ENCODE measurements at places on chromosomes 5 and 9.

DNA sequence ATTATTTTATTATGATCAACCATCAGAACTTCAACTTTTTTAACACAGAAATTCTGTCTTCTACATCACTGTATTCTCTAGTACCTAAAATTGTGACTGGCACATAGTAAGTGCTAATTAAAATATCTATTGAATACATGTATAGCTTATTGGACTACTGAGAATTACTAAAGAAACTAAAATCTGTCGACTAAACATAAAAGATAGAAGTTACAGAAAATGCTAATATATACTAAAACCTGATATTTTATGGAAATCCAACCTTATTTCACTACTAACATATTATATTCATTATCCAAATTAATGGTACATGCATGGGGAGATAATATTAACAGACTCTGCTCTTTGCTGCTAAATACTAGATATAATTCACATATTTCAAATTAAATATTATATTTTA is 153.6 kb downstream of the DTWD2 start:
- no peak for DNase-seq

DNA sequence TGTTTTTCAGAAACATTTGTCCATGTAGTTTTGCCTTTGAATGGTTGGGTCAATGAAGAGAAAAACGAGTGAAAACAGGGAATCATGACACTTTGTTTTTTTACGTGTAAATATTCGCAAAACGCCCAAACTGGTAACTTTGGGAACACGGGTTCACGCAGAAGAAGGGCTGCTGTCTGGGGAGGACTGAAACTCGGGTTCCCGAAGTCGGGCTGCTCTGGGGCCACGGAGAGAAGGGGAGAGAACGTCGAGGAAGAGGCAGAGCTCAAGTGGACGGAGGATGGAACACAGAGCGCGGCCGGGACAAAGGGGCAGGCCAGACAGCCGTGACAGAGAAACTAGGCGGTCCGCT is 478 bp upstream of the SETD9 start:
- no peak for DNase-seq

DNA sequence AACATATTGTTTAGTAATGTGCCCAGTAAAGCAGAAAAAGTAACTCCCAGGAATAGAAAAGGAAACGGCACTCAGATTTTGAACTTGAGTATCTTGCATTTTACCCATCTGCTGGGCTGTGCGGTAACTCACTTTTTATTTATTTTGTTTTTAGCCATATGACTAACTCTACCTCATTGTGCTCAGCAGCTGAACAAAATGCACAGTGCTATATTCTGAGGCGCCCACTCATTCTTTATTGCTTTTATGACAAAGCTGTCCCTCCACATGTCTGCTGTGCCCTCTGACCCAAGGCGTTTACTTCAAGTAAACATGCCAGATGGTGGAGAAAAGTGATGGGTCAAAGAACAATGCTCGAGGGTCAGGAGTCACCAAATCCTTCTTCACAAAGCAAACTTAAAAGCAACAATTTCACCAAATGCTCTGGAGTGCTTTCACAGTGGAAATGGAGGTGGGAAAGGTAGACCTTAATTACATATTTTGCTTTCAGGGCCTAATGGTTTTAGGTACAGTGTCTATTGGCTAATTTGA is 215.2 kb upstream of the ELAVL2 start:
- DNase-seq: no peak

GRCh38 chr9:107894572-107895261 is 405.1 kb upstream of the KLF4 start:
- DNase-seq: peak; percentile 55

DNA sequence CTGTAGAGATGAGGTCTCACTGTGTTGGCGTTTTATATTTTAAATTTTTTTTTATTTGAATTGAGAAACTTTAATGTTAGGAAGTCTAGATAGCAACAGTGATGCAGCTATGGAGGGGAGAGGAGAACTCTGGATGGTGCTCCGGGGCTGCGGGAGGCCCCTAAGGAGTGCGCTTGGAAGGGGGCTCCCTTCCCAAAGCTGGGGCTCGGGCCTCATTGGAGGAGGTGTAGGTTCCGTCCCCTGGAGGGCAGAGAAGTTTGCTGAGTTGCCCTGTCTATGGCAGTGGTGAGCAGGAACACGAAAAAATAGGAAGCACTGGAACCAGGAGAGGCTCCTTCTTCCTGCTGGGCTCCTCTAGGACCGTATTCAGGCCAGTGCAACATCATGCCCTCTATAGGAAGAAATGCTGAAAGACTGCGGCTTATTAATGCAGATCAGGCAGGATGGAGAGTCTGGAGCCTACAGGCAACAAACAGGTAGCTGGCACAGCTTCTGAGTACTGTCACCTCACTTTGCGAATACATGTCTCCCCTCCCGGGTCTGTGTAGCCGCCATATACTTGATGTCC is 16.1 kb downstream of the AHRR start:
- no peak for DNase-seq

DNA sequence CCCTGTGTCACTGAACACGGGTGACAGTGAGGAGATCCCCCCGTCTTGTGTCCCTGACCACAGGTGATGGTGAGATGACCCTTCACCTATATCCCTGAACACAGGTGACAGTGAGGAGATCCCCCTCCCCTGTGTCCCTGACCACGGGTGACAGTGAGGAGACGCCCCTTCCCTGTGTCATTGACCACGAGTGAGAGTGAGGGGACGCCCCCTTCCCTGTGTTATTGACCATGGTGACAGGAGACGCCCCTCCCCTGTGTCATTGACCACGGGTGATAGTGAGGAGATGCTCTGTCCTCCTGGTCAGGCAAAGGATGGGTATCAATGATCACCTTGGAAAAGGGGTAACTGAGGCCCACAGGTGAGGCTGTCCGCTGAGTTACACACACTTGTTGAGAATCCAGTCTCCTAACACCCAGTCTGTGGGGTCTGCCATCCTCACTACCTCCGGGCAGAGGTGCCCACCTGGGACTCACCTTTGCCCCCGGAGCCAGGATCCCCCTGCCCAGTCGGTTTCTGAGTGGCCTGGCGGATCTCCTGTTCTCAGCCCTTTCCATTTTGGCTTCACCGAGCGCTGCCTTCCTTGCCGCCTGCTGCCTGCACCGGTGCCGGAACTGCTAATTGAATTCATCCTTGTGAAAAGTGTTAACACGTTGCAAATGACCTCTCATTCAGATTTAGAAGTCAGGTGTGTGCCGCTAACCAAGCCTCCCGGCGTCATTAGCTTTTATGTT is 68.2 kb upstream of the BARHL1 start:
- no peak for DNase-seq

DNA sequence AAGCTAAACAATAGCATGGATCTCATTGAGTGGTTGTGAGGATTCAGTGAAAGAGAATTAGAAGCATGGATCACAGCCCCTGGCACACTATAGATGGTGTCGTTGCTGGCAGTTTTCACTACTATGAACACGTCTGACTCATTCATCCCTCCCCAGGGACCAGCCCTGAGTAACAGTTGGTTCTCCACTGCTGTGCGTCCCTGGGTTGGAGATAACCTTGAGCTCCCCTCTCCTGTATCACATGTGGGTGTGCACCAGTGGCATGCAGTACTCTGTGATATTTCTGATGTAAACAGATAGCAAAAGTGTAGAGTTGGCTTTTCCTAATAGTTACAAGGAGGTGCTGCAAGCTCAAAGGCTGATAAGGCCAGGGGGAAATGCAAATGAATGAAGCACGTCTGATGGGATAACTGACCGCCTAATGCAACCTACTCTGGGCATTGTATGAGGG is 8.8 kb upstream of the LCP2 start:
- no peak for DNase-seq

DNA sequence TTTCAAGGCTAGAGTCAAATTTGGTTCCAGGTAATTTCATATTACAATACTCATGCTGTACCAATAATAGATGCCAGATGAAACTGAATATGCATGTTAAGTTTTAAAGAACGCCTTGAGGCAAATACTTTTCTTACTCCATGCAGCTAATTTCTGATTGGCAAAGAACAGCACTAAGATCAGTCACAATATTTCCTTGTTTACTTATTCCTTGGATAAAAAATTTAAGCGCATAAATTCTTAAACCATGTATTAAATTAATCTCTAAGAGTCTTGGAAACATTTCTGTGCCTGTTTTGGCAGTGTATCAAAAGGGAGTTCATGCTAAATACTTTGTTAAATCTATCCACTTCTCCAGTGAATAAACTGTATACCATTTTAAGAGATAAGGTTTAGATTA is 173.5 kb downstream of the SLC12A2 start:
- no peak for DNase-seq

DNA sequence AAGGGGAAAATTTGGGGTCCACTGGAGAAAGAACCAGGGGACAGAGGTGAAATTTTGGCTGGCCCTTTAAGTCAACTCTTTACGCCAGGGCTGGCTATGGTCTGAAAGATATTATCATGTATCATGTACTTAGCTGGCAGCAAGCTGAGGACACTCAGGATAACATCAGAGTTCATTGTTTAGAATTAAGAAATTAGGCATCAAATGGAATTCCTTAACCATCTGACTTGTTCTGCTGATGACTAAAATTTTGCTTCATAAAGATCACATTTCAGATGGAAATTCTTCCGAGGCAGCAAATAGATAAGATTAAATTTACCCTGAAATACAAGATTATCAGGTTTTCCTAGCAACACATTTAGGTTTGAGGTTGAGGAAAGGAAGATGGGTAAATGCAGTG is 269.4 kb upstream of the KLF9 start:
- DNase-seq: no peak

GRCh38 chr5:79456890-79457583 is 56.9 kb downstream of the HOMER1 start:
- no peak for DNase-seq

GRCh38 chr5:43110606-43111170 is 10.0 kb upstream of the ZNF131 start:
- DNase-seq: no peak

DNA sequence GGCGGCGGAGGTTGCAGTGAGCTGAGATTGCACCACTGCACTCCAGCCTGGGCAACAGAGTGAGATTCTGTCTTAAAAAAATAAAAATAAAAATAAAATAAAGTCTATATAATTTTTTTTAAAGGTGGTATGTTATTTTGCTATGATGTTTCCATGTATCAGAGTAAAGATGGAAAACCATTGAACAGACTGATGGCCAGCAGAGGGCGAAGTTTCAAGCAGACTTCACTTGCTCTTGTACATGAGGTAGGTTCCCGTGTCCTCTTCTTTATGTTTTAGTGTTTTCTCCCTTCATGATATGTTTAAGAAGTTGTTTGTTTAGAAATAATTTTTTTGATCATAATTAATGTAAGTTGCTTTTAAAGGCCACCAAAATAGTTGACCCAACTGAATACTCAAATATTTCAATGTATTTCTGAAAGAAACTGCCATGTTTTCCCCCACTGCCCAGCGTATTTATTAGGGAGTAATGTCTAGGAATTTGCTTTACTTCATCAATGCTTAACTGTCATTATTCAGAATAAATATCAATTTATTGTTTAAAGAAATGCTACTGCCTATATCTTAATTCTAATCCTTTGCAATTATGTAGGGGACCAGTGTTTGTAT is 146.4 kb downstream of the HACD4 start:
- DNase-seq: no peak

GRCh38 chr5:105977163-105977562 is 1693.6 kb downstream of the EFNA5 start:
- DNase-seq: no peak

DNA sequence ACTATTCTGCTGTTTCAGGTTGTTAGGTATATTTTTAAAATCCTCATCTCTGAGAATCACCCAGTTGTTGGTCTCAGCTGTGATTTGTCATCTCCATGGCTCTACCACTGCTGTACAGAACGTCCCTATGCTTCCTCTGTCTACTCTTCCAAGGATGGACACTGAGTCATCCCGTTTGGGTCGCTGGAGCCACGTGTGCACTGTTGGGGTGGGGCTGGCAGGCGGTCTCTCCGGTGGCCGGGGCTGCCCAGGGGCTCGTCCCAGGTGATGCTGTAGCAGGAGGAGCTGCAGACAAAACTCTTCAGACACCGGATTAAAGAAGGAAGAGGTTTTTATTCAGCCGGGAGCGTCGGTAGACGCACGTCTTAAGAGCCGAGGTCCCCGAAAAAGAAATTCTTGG is 16.9 kb downstream of the LCN9 start:
- DNase-seq: no peak

DNA sequence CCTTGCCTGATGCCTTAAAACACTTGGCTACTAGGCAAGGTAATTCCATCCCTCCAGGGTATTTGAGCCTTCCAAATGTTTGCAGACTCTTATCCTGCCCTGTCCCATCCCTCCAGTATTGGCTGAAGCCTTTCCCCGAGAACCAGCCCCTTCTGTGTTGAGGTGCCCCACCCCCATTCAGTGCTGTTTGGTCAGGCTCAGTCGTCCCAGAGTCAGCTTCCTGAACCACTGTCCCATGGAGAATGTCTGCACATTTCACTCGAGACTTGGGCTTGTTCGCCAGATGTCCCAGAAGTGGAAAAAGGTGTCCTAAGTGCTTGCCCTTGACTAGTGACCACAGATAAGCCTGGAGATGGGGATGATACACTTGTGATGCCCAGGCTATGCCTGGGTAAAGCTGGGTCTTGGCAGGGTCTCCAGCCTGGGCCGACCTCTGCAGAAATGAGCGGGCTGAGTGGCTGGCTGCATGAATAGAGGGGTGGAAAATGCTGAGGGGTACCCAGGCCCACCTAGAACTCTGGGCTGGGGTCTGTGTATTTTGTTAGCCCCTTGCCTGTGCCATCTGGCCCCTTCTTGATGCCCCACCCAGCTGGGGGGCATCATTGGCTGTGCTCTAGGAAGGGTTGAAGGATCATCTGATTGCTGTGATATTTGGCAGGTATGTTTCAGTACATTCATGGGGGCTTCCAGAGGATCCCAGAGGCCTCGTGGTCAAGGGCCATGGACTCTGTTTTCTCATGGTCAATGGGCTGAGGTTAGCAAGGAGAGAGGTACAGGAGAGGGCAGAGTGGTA is 178.4 kb downstream of the MACROH2A1 start:
- DNase-seq: no peak

DNA sequence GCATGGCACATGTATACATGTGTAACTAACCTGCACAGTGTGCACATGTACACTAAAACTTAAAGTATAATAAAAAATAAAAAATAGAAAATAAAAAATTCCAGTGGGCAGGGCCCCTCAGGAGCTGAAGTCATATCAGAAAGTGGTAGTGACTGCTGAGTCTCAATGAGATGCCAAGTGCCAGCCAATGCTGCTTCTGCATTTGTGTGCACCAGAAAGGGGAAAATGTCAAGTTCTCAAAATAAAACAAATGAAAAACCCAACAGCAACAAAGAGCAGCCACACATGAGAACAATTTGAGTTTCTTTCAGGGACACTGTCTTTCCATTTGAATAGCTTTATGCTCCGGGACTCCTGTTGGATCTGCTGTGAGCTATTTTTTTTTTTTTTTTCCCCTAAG is 117.2 kb upstream of the CCDC112 start:
- no peak for DNase-seq

- no peak for DNase-seq
Measured at GRCh38 chr5:683551-684481, 9.3 kb downstream of the TPPP start.

DNA sequence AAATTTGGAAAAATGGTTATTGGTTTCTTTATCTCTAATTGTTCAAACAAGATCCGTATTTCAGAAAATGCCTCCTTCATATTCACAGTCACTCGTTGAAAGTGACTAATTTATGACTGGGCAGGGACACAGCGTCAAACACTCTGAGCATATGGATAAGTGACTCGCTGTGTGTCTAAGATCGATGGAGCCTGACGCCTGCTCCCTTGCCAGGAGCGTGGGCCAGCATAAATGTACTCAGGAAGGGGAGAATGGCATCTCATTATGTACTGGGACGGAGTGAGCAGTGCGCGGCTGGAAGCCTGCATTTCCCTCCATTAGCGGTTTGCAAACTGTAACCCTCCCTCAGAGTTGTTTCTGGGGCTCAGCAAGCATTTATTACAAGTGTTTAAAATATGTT is 79.8 kb upstream of the CAST start:
- DNase-seq: peak; percentile 36

GRCh38 chr9:87533271-87533670 is 35.6 kb downstream of the DAPK1 start:
- DNase-seq: no peak

Measured in right renal pelvis (tissue), 4 donors.